ENCODE measurements at places on chromosomes 4 and X.

- no peak overlapping the region for H3K4me3 ChIP-seq
- H3K4me1 ChIP-seq: no peaks in the 10 kb centered on the region
- no peaks in the 10 kb centered on the region for H3K27me3 ChIP-seq
- no peaks in the 10 kb centered on the region for H3K36me3 ChIP-seq
- no peak overlapping the region for H3K27ac ChIP-seq
Measured at GRCh38 chr4:37535872-37536271, 150.3 kb downstream of the RELL1 start.

GRCh38 chr4:150849016-150849415 is 166.1 kb downstream of the LRBA start:
- no peaks in the 10 kb centered on the region for H3K27me3 ChIP-seq
- H3K36me3 ChIP-seq: peaks cover 36% of the 10 kb centered on the region
- no peak overlapping the region for H3K27ac ChIP-seq
- peaks cover 5% of the 10 kb centered on the region for H3K4me1 ChIP-seq

- H3K27ac ChIP-seq: no peak overlapping the region
- peaks cover 3% of the 10 kb centered on the region for H3K27me3 ChIP-seq
- no peaks in the 10 kb centered on the region for H3K36me3 ChIP-seq
Measured at GRCh38 chr4:41098093-41099048, 116.0 kb downstream of the APBB2 start.

GRCh38 chr4:58669783-58670182 is 1559.6 kb upstream of the IGFBP7 start:
- H3K4me3 ChIP-seq: no peak overlapping the region
- H3K27ac ChIP-seq: no peak overlapping the region
- no peaks in the 10 kb centered on the region for H3K36me3 ChIP-seq
- no peak for DNase-seq
- H3K27me3 ChIP-seq: no peaks in the 10 kb centered on the region
- H3K4me1 ChIP-seq: no peaks in the 10 kb centered on the region

DNA sequence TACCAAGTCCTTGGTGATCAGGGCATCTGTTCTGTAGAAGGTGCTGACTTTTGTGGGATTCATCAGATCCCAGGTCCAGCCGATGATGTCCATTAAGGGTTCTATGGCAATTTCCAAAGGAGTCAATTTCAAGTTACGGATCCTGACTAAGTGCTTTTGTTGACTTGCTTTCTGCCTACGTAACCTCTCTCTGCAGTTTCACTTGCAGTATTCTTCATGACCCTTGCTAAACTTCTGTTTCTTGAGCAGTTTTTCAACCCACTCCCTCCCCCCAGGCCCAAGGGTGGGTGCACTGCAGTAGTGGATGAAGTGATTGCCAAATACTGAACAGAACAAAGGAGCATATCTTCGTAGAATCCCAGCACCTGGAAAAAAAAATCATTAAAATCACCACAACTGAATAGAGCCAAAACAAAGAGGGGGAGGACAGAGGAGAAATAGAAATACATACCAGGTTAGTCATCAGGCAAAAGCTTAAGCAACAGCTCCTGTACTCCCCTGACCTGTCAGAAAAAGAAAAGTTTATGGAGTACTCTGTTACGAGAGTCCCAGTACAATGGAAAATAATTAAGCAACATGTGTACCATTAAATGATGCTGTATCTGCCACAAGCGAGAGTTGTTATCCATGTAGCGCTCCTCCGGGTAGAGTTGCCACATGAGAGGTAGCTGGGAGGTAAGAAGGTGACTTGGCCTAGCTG is 5.8 kb downstream of the CMC4 start:
- DNase-seq: no peak
- peaks cover 36% of the 10 kb centered on the region for H3K4me1 ChIP-seq

DNA sequence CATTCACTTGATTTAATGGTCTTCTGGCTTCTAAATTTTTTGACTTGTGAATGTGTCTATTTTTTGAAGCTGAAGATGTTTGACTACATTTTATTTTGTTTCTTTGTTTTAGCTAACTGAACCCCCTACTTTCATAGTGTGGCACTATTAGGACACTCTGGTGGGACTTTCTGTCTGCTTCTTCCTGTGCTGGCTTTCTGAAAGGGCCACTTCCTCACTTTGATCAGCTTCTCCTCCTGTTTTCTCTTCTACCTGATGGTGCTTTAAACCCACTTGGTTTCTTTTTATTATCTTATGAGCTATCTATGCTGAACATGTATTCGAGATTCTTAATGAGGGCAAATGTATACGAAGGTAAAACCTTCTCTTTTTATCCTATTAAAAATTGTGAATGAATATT is 186.1 kb upstream of the CASK start:
- H3K27me3 ChIP-seq: no peaks in the 10 kb centered on the region
- H3K4me3 ChIP-seq: no peak overlapping the region
- H3K36me3 ChIP-seq: peaks cover 18% of the 10 kb centered on the region
- no peak for DNase-seq
- H3K4me1 ChIP-seq: peaks cover 19% of the 10 kb centered on the region

GRCh38 chr4:189912170-189912569 is 28.5 kb upstream of the FRG1 start:
- no peak overlapping the region for H3K4me3 ChIP-seq
- no peaks in the 10 kb centered on the region for H3K36me3 ChIP-seq
- DNase-seq: no peak
- no peaks in the 10 kb centered on the region for H3K4me1 ChIP-seq
- peaks cover 13% of the 10 kb centered on the region for H3K27me3 ChIP-seq

GRCh38 chr4:118213101-118213500 is 139.7 kb downstream of the PRSS12 start:
- no peak overlapping the region for H3K27ac ChIP-seq
- H3K36me3 ChIP-seq: no peaks in the 10 kb centered on the region
- no peaks in the 10 kb centered on the region for H3K27me3 ChIP-seq
- no peak overlapping the region for H3K4me3 ChIP-seq
- no peaks in the 10 kb centered on the region for H3K4me1 ChIP-seq
- no peak for DNase-seq

DNA sequence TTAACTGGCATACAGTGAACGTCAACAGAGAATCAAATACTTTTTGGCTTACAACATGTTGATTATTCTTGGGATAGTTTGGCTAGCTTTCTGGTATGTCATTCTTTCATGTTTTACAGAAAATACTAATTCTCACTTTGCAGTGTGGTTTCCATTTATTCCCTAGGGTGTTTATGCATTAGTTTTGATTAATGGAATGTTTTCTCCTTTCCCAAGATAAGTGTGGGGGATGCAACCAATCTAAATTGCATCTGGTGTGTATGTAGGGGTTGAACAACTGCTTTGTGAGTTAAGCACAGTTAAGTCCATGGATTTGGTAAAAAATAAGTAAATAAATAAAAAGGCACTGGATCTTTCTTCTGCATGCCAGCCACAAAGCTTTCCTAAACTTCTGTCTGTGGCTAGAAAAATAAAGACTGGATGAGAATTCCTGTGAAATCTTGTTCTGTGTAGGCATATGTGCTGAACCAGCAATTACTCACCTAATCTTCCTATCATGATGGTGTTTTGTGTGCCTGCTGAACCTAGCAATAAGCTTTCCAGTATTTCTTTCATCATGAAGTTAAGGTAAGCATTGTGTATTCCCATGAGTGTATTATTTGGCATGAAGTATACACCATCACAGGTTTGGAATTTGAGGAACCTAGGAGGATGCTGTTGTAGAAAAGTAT is 50.6 kb upstream of the TENM3 start:
- no peaks in the 10 kb centered on the region for H3K27me3 ChIP-seq
- no peaks in the 10 kb centered on the region for H3K4me1 ChIP-seq
- no peak overlapping the region for H3K4me3 ChIP-seq
- no peak overlapping the region for H3K27ac ChIP-seq
- no peaks in the 10 kb centered on the region for H3K36me3 ChIP-seq

GRCh38 chr4:94276204-94276603 is 66.4 kb downstream of the HPGDS start:
- H3K4me3 ChIP-seq: no peak overlapping the region
- H3K27me3 ChIP-seq: no peaks in the 10 kb centered on the region
- DNase-seq: no peak
- peaks cover 30% of the 10 kb centered on the region for H3K36me3 ChIP-seq
- no peak overlapping the region for H3K27ac ChIP-seq

- peak overlapping the region; percentile 43 for H3K4me3 ChIP-seq
- DNase-seq: no peak
- no peaks in the 10 kb centered on the region for H3K27me3 ChIP-seq
- H3K4me1 ChIP-seq: peaks cover 30% of the 10 kb centered on the region
- H3K36me3 ChIP-seq: peaks cover 2% of the 10 kb centered on the region
Measured at GRCh38 chrX:79081895-79082512, 62.5 kb upstream of the GPR174 start.

GRCh38 chr4:1058198-1058996 is 47.0 kb downstream of the FGFRL1 start:
- H3K4me3 ChIP-seq: no peak overlapping the region
- DNase-seq: no peak
- H3K36me3 ChIP-seq: no peaks in the 10 kb centered on the region
- H3K4me1 ChIP-seq: peaks cover 19% of the 10 kb centered on the region

DNA sequence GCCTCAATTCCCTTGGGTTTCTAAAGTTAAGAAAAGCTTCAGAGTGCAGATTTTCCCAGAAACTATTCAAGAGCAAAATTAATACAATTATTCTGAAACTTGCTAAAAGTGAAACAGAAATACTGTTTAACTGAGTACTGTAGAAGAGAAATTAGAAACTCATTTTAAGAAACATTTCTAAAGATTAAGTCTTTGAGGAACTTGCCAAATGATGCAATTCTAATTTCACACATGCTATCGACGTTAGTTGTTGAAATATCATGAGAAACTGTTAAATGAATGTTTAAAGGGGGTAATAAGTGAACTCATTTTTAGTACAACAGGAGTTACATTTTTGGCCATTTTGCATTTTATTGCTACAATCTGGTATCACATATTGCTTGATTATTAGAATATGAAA is 125.3 kb upstream of the MAOA start:
- H3K4me1 ChIP-seq: peaks cover 4% of the 10 kb centered on the region
- H3K4me3 ChIP-seq: no peak overlapping the region
- DNase-seq: no peak
- H3K27ac ChIP-seq: no peak overlapping the region
- H3K27me3 ChIP-seq: no peaks in the 10 kb centered on the region

- no peaks in the 10 kb centered on the region for H3K4me1 ChIP-seq
- no peak overlapping the region for H3K4me3 ChIP-seq
- no peak overlapping the region for H3K27ac ChIP-seq
- DNase-seq: no peak
Measured at GRCh38 chrX:96889726-96890125, 6.0 kb downstream of the RPA4 start.

DNA sequence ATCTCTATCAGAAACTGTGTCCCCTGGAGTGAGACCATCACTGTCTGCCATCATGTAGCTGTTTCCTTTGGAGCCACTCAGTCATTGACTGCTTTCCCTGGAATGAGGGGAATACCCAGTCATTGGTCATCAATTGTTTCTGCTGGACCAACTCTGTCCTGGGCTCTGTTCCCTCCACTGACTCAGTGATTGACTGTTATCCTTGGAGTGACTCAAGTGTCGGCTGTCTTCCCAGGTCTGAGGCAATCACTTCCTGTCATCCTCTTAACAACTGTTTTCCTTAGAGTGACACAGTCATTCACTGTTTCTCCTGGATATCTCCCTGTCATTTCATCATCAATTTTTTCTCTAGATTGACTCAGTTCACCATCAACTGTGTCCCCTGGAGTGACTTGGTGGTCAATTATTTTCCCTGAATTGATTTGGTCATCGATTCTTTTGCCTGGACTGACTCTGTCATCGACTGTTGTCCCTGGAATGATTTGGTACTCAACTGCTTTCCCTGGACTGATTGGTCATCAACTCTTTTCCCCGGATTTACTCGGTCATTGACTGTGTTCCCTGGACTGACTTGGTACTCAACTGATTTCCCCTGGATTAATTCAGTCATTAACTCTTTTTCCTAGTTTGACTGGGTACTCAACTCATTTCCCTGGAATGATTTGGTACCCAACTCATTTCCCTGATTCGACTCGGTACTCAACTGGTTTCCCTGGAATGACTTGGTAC is 327.9 kb upstream of the VCX start:
- DNase-seq: no peak
- no peaks in the 10 kb centered on the region for H3K36me3 ChIP-seq
- H3K4me3 ChIP-seq: no peak overlapping the region
- no peaks in the 10 kb centered on the region for H3K4me1 ChIP-seq

DNA sequence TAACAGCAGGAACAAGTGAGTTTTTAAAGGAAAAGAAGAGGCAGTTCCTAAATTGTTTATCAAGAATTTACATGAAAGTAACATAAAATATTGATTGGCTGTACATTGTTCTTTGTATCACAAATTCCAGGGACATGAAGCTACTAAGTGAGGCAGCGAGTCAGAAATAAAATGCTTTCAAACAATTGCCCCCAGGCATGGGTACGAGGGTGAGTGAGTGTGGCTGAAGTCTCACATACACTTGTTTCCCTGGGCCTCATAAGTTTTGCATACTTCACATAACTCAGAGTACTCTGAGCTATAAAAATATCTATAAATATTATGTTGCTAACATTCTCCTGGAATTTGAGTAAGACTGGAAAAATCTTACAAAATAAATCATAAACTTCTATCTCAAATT is 511.6 kb upstream of the PRKX start:
- no peak overlapping the region for H3K4me3 ChIP-seq
- no peak overlapping the region for H3K27ac ChIP-seq
- no peaks in the 10 kb centered on the region for H3K4me1 ChIP-seq
- no peak for DNase-seq
- H3K36me3 ChIP-seq: no peaks in the 10 kb centered on the region

GRCh38 chr4:86972997-86973396 is 38.2 kb downstream of the AFF1 start:
- peaks cover 4% of the 10 kb centered on the region for H3K36me3 ChIP-seq
- peaks cover 41% of the 10 kb centered on the region for H3K4me1 ChIP-seq
- no peak overlapping the region for H3K27ac ChIP-seq
- no peak for DNase-seq
- H3K4me3 ChIP-seq: no peak overlapping the region

- H3K27ac ChIP-seq: no peak overlapping the region
- no peak for DNase-seq
- no peaks in the 10 kb centered on the region for H3K36me3 ChIP-seq
- no peaks in the 10 kb centered on the region for H3K27me3 ChIP-seq
- no peaks in the 10 kb centered on the region for H3K4me1 ChIP-seq
Measured at GRCh38 chr4:60962286-60962685, 237.8 kb upstream of the ADGRL3 start.

DNA sequence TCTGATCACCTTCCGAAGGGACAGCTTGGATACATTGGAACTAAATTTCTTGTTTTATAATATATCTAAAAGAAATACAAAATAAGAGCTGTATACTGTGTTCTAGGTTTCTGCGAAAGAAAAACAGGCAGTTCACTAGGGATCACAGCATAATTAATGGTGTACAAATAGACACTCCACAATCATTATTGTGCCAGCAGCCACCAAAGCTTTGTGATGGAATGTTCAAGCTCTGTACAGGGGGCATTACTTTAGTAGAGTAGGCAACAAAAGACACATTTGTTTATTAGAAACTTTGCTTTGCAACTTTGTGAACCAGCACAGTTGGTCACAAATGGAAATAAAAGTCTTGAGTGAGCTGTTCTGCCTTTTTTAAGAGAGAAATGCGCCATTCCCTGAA is 49.3 kb downstream of the SGMS2 start:
- DNase-seq: no peak
- H3K4me3 ChIP-seq: no peak overlapping the region
- peaks cover 17% of the 10 kb centered on the region for H3K27me3 ChIP-seq
- no peaks in the 10 kb centered on the region for H3K36me3 ChIP-seq

Data from activated CD4-positive, alpha-beta memory T cell treated with anti-CD3 and anti-CD28 coated beads, Interleukin-2, amount 10 ng/mL, durations not matched to agents 7 days and 5 days (primary cell).